ENCODE measurements at places on chromosomes 16 and 17.
A peak's percentile ranks its signal among the peaks of the same experiment; 100 is the strongest.

DNA sequence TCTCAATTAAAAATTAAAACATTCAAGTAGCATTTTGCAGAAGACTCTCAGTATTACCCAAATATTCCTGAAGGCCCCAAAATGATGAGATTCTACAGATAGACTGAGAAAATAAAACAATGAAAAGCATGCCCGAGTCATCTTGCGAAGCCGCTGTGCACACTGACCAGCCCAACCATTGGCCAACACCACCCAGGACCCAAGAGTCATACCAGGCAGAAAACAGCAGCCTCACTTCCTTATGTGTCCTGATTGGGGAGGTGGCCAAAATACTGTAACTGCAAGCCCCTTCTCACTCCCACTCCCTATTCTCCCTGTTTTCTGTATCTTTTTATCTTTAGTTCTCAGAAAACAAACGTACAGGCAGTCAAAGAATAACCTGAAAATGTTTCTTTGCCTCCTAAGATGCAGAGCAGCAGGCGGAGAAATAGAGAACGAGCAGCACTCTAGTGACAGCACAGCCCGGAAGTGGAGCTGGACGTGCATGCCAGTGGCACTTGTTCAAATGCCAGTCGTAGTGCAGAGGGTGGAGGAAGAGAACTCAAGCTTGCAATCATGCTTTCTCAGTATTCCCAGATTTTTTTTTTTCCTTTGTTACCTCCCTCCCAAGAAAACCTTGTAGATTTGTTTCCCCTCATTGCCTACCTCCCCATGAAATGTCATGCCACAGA lies 182.3 kb upstream of the SOX9 start:
- DNase-seq, result no peak

- no peak for DNase-seq
Measured at GRCh38 chr16:84883301-84883700, 63.5 kb downstream of the CRISPLD2 start.

DNA sequence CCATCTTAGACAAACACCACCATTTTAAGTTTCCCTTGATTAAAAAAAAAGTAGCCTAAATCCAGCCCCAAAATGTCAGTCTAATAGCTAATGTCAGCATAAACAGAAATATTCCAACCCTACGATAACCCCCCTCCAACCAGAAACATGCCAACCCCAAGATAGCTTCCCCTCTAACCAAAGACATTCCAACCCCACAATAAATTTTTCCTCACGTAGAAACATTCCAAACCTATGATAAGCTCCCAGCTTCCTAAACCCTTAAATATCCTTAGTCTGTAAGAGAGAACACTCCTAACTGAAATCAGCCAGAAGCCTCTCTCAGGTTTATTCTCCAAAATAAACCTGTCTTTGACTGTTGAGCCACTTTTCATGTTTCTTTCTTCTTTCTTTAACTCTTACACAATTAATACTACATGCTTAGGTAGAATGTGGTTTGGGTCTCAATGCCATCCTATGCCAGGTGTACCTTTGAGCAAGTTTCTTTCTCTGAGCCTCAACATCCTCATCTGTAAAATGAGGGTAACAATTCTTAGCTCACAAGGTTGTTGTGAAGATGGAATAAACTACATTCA lies 10.5 kb upstream of the KRT38 start:
- no peak for DNase-seq

DNA sequence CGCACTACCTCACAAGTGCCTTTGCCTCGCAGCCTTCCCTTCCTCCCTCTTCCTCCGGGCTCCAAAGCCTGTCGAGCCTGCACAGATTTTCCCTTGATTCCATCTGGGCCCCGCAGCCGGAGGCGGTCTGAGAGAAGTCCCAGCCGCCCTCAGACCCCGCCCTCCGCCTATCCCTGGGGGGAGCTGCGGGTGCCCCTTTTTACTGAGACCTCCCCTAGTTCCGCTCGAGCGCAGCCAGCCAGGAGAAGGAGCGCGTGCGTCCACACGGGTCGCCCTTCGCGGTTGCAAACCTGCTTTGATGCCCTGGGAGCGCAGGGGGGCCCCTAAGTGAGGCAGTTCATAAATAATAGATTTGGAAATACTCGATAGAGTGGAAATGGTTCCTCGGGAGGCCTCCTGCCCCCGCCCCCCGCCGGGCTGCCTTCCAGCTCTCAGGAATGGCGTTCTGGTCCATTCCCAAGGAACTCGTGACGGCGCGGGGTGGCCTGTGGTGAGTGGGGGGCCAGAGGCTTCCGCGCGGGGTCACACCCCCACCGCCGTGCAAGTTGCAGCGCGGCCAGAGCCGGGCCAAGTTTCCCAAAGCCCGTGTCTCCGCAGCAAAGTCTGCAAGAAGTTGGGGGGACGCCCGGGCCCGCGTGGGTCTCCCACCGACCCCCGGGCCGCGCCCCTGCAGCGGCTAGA lies 610 bp downstream of the C16orf74 start:
- DNase-seq, result no peak

- no peak for DNase-seq
Measured at GRCh38 chr16:48212033-48212432, 32.1 kb upstream of the LONP2 start.

DNA sequence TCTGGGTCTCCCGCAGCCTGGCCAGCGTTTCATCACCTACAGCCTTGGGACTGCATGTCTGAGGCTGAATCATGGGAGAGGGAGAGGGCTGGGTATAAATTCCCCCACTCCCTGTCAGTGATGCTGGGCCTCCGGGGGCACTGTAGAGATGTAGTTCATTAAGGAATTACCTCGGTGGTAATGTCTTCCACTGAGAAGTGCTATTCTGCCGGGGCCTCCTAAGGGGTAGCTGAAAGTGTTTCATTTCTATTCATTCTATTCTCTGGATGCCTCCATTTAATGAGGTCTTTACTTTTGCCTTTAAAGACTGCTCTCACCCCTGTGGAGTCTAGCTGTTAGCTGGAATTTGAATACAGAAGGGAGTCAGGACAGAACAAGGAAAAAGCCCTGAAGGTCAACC lies 116.4 kb upstream of the HS3ST4 start:
- DNase-seq, result no peak

- DNase-seq, result no peak
Measured at GRCh38 chr16:56814537-56815432, 50.2 kb upstream of the SLC12A3 start.

GRCh38 chr17:28494445-28495188 lies 11.5 kb upstream of the FOXN1 start:
- DNase-seq, result peak; percentile 74

- no peak for DNase-seq
Measured at GRCh38 chr17:68701046-68701445, 99.9 kb upstream of the FAM20A start.

DNA sequence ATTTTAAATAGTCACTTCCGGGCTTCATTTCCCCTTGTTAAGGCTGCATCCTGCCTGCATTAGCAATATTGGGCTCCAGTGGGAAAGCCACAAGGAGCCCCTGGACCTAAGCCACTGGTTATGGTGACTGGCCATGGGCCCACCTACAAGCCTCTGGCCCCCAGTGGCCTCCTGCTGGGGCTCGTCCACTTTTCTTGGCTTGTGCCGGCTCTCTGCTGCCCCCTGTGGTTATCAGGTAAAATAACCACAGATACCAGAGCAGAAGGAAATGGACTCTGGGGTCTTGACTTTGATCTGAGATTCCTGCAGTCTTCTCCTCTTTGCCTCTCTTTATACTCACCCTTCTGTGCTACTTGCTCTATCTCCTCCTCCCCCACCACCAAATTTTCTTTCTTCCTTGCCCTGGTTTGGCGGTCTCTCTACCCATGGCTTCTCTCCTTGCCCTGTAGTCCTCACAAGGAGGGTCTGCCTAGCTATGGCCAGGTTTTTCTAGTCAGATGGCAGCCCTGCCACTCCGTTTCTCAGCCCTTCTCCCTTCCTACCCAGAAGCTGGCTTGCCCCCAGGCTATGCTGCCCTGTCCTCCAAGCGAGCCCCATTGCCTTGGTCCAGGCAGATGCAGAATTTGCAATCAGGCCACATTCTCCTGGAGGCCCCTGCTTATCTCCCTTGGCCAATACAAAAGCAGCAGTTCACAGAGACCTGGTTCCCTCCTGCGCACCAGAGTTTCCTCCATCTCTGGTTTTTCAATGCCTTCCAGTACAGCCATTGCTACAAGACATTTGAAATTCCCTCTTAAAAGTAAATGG lies 82.9 kb upstream of the RCVRN start:
- DNase-seq, result no peak

DNA sequence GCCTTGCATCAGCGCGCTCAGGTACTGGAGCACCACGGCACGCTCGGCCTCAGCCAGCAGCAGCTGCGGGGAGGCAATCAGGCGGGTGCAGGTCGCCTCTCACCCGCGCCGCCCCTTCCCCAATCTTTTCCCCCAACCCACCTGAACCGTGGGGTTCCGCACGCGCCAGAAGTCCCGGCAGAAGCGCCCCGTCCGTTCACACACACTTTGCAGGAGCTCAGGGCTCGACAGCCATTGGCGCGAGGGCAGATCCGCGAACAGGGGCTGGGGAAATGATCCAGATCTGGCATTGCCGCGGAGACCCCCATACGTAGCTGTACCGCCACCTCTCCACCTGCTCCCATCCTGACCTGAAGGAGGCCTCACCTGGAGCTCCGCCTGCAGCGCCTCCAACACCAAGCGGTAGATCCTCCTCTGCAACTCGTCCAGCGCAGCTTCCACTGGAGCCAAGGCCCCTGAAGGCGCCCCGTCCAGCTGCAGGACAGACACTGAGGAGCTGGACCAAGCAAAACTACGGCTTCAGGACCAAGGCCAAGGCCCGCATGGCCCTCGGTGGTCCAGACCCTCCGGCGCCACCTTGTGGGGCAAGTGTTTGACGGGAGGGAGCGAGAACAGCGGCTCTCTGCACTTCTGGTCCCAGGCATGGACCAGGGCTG lies 1.4 kb upstream of the MATCAP1 start:
- DNase-seq, result peak; percentile 82

GRCh38 chr17:62611728-62612127 lies 15.7 kb upstream of the MRC2 start:
- no peak for DNase-seq

DNA sequence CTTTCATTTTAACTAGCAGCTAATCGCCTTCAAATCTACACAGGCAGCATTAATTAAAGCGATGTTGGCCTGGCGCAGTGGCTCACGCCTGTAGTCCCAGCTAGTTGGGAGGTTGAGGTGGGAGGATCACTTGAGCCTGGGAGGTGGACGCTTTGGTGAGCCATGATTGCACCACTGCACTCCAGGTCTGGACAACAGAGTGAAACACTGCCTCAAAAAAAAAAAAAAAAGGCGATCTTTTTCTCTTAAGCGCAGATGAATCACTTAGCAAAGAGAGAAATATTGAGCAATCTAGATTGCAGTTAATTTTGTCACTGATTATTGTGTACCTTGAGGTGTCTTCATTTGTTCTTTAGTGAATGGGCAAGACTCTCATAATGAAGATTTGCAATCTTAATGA lies 12.4 kb downstream of the SNTB2 start:
- no peak for DNase-seq

GRCh38 chr16:67247192-67248072 lies at the start of gene FHOD1:
TSS of gene FHOD1 (minus strand) at chr16:67247481. CDS start at chr16:67247410, 71 bp downstream.
- DNase-seq, result peak; percentile 92

- DNase-seq, result no peak
Measured at GRCh38 chr17:34299956-34300577, 14.5 kb downstream of the CCL11 start.

- no peak for DNase-seq
Measured at GRCh38 chr16:84764970-84765369, 54.8 kb upstream of the CRISPLD2 start.

DNA sequence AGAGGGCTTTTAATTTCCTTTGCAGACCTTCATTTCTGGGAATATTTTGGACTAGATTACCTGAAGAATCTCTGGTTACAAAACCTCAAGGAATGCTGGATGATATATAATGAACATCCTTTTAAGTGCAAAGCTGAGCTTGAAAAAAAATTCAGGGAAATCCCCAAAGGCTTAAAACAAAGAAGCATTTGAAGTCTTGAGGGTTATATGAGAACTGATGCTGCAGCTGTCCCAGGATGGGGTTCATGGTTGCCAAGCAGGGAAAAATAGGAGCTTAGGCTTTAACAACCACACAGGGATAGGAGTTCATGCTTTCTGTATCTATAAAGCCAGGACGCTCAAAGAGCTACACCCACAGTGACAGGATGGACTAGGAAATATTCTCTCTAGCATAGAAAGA lies 150.4 kb upstream of the IRX5 start:
- no peak for DNase-seq

DNA sequence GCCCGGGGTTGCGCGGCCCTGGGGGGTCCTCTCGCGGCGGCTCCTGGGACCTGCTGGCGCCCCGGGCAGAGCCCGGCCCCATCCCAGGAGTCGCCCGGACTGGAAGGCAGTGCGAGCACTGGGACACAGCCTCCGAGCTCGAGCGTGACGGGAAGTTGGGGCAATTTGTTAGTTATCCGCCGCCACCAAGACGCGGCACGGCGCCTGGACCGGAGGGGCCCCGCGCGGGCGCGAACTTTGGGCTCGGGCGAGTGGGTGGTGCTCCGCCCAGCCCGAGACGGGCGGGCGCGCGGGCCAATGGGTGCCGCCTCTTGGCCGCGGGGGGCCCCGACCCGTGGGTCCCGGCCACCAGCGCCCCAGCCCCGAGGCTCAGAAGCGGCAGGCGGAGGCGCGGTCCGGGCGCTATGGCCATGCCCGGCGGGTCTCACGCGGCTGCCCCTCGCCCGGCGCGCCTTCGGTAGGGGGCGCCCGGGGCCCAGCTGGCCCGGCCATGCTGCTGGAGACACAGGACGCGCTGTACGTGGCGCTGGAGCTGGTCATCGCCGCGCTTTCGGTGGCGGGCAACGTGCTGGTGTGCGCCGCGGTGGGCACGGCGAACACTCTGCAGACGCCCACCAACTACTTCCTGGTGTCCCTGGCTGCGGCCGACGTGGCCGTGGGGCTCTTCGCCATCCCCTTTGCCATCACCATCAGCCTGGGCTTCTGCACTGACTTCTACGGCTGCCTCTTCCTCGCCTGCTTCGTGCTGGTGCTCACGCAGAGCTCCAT lies at the start of gene ADORA2B:
TSS of gene ADORA2B (plus strand) at position 372 of the 768 bp plus-strand sequence. CDS start at position 491, 119 bp downstream.
- peak; percentile 18 for DNase-seq

- DNase-seq, result no peak
Measured at GRCh38 chr17:58538811-58539409, 24.5 kb upstream of the MTMR4 start.

GRCh38 chr17:83155128-83156121 lies 76.0 kb downstream of the METRNL start:
- no peak for DNase-seq

DNA sequence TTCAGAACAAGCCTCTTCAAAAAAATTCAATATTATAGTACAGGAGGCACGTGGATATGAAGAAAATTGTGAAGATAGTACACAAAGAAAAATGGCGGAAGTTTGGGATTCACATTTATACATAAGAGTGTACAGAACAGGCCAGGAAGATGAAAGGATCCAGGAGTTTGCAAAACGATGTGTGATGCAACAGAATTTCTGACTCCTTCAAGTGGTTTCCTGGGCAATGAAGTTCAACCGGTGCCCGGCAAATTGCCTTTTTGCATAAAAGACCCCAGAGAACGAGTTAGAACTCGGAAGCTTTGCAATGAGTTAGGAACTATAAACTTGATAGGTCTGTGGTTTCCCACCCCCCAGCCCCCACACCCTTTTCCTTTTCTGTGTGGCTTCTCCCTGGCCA lies 189.1 kb downstream of the SALL1 start:
- DNase-seq, result no peak

GRCh38 chr16:3654249-3654991 lies at the start of gene DNASE1:
TSS of gene DNASE1 (plus strand) at chr16:3654691. CDS start at chr16:3655374, 683 bp downstream.
- DNase-seq, result peak; percentile 46

Measured in CD4-positive, alpha-beta memory T cell (primary cell).